Activated CD8-positive, alpha-beta T cell treated with anti-CD3 and anti-CD28 coated beads for 36 hours (primary cell): ENCODE measurements at places on chromosomes 3 and 15. TPM values are rescaled to one million over a fixed set of nuclear protein-coding genes. Genes with fewer than 3 reads are reported as not detected.

DNA sequence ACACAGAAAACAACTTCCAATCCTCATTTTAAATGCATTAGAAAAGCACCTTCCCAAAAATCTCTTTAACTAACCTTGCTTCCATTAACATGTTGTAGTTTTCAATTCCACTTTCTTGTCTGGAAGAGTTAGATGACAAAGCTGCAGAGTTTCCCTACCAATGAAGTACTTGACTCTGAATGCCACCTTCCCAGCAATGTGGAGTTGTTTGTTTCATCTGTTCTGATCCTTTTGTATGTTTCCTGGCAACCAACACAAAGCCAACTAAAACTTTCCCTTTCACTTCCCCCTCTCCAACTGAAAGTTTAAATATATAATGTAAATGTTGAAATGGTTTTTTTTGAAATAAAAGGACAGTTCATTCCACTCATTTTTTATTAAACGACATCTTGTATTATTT lies at the start of gene WDR49:
Gene WDR49, minus strand, starts transcription at position 183 of the 400 bp plus-strand sequence. CDS start 517 bp downstream, outside the sequence.
- no peak within 1 kb of the TSS for H3K27ac ChIP-seq
- peaks cover 8% of the 10 kb centered on the region for H3K4me1 ChIP-seq
- H3K4me3 ChIP-seq = no peak within 1 kb of the TSS
- no peaks in the 10 kb centered on the region for H3K27me3 ChIP-seq
- H3K36me3 ChIP-seq = peaks cover 2% of the 10 kb centered on the region

DNA sequence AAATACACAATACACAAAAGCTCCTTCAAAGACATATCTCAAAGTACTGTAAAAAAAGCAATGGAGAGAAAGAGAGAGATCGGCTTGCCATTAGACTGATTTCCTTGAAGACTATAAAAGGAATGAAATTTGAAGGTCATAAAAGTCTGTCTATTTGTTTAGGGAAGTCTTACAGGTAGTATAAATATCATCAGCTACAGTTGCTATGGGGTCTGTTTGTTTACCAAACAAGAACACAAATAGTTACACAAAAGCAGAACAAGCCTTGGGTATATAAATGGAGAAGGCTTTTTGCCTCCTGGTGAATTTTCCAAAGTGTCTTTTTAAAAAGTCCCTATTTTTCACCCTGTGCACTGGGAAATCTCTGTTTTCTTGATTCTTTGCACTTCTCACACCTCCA lies 552.3 kb downstream of the FOXP1 start:
- peaks cover 84% of the 10 kb centered on the region for H3K4me1 ChIP-seq
- H3K4me3 ChIP-seq = no peak overlapping the region
- H3K36me3 ChIP-seq = peaks cover 82% of the 10 kb centered on the region
- H3K27me3 ChIP-seq = no peaks in the 10 kb centered on the region
- DNase-seq = no peak

- no peak overlapping the region for H3K4me3 ChIP-seq
- H3K27ac ChIP-seq = no peak overlapping the region
- H3K27me3 ChIP-seq = peaks cover 9% of the 10 kb centered on the region
- no peak for DNase-seq
- no peaks in the 10 kb centered on the region for H3K36me3 ChIP-seq
Measured at GRCh38 chr3:13661121-13661520, 112.2 kb downstream of the FBLN2 start.

- H3K27ac ChIP-seq = peak overlapping the region; percentile 84
- DNase-seq = no peak
- H3K27me3 ChIP-seq = no peaks in the 10 kb centered on the region
- no peak overlapping the region for H3K4me3 ChIP-seq
- H3K4me1 ChIP-seq = peaks cover 77% of the 10 kb centered on the region
Measured at GRCh38 chr3:141542202-141542969, 55.6 kb downstream of the RASA2 start.

DNA sequence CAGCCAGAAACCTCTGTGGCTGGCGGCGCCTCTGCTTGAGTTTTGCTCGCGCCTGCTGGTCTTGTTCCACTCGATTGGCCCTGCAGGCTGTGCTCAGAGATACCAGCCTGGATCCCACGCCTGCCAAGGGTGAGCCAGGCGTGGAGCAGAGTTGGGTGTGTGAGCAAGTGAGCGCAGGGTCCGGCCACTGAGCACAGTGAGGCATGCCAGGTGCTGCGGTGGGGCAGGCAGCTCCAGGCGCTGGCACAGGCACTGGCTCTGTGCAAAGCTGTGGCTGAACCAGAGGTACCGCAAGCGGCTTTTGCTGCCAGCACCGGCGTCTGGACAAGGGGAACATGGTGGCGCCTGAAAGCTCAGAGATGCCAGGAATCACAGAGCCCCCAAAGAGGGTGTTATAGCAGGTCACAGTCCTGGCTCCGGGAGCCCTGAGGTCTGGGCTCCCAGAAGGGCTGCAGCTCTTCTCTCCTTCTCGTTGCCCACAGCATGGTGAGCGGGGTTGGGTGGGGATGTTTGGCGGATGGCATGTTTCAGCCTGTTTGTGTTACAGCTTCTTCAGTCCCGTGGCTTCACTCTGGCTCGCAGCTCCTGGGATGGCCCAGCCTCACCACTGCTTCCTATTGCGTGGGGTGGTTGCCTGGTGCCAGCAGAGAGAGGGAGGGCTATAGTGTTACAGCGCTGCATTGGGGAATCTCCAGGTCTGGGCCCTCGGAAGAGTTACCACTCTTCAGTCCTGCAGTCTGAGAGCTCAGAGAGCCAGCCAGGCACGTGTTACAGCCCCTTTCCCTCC lies 73.9 kb downstream of the NR1D2 start:
- H3K4me3 ChIP-seq = no peak overlapping the region
- H3K27ac ChIP-seq = no peak overlapping the region
- H3K36me3 ChIP-seq = no peaks in the 10 kb centered on the region

GRCh38 chr15:89199746-89200145 lies 21.6 kb downstream of the RLBP1 start:
- H3K36me3 ChIP-seq = peaks cover 10% of the 10 kb centered on the region
- no peak overlapping the region for H3K4me3 ChIP-seq
- no peaks in the 10 kb centered on the region for H3K27me3 ChIP-seq
- peaks cover 27% of the 10 kb centered on the region for H3K4me1 ChIP-seq
- no peak for DNase-seq
- no peak overlapping the region for H3K27ac ChIP-seq

GRCh38 chr3:125048282-125048681 lies 7.5 kb downstream of the HEG1 start:
- DNase-seq = no peak
- H3K27me3 ChIP-seq = no peaks in the 10 kb centered on the region
- peaks cover 27% of the 10 kb centered on the region for H3K4me1 ChIP-seq
- H3K27ac ChIP-seq = no peak overlapping the region
- peaks cover 15% of the 10 kb centered on the region for H3K36me3 ChIP-seq
- H3K4me3 ChIP-seq = no peak overlapping the region

DNA sequence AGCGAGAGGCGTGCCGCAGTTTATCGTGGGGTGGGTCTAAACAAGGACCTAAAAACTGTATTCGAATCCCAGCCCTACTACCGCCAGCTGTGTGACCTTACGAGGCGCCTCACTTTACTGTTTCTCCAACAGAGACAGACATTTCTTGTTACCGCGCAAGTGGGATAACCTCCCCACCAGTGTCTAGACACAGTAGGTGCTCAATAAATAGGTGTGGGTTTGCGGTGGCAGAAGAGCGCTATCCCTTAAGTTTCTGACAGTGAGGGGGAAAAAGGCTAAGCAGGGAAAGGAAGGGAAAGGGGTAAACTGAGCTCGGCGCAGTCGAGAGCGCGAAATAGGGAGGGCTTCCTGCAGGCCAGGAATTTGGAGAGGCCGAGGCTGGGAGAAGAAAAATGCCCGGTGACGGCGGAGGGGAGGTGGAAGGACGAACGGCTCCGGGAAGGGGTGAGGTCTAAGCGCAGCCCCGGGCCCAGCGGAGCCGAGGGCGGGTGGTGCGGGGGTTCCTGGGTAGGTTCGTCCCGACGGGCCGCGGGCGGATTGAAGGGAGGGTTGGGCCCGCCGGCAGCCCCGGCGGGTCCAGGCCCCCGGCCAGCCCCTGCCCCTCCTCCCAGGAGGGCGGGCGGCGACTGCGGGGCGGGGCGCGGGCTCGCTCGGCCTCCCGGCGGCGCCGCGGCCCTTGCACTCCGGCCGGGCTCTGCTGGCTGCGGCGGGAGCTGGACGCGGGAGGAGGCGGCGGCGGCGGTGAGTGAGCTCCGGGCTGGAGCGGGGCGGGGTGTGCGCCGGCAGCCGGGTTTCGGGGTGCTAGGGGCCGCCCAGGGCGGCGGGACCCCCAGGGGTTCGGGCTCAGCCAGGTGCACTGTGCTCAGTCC lies at the start of gene CGNL1:
Gene CGNL1, plus strand, starts transcription at position 679 of the 869 bp plus-strand sequence. CDS start 61,495 bp downstream, outside the sequence.
- H3K36me3 ChIP-seq = no peaks in the 10 kb centered on the region
- no peak for DNase-seq
- H3K4me1 ChIP-seq = peaks cover 10% of the 10 kb centered on the region
- H3K27me3 ChIP-seq = peaks cover 42% of the 10 kb centered on the region

DNA sequence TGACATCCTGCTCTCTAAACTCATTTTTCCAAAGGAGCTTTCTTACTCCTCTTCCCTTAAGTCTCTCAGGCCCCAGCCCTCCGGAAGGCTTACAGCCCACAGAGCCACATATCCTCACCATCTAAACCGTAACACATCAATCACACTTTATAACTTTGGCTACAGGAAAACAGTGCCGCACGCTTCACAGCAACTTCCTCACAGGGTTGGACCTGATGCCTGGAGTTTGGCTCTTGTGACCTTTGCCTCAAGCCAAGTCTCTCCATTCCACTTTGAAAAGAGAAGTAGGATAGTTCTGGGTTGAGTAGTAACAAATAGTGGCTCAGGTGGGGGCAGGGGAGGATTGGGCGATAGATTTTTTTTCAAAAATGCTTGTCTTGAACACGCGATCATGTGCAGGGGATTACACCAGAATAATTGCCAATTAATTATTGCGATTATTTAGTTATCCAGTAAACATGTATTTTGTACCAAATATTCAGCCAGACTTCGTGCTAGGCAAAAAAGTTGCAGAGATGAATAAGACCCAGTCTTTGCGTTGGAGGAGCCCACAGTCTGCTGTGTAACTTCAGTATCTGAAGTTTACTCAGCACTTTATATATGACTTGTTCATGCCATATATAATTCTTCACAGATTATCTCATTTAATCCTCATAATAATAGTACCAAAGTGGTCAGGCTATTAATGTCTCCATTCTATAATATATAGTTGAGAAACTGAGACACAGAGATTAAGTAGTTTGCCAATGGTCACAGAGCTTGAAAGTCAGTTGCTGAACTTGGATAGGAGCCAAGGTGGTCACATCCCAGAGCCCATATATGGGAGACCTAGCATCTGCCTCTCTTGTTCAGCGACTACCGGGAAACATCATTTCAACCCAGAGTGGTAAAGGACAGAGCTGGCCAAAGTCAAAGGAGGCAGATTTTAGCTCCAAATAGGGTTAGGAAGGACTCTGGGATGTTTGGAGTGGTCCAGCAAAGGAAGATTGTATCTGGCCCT lies 2.4 kb upstream of the ETV5 start:
- no peak for DNase-seq
- H3K4me1 ChIP-seq = peaks cover 31% of the 10 kb centered on the region
- H3K27me3 ChIP-seq = peaks cover 79% of the 10 kb centered on the region
- no peak overlapping the region for H3K4me3 ChIP-seq
- no peaks in the 10 kb centered on the region for H3K36me3 ChIP-seq

DNA sequence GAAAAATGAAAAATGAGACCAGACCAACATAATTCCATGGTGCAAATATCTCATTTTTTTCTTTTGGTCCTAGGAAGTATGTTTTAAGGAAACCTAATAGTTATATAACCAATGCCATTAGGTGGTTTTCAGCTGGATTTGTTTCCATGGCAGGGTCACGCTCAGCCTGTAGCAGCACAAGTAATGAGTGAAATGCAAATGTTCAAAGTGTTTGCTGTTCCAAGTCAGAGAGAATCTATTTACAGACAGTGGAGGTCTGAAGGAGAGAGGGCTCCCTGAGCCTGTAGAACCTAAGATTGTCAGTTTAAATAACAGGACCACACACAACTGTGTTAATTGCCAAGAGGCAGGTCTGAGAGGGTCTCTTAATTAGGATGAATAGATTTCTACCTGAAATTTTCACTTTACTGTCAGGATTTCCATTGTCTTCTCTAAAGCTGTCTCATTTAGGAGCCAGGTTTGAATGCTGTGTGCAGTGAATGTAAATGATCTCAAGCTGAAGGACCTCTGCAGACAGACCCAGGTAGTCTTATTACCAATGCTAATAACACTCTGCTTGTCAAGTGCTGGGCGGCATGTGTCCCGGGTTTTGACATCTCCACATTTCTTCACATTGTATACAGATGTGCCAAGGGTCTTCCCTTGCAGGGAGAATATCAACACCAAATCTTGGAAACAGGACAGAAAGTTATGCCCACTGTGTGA lies 317.3 kb upstream of the NECTIN3 start:
- no peak overlapping the region for H3K27ac ChIP-seq
- H3K4me3 ChIP-seq = no peak overlapping the region
- no peak for DNase-seq
- H3K36me3 ChIP-seq = no peaks in the 10 kb centered on the region
- peaks cover 1% of the 10 kb centered on the region for H3K27me3 ChIP-seq

DNA sequence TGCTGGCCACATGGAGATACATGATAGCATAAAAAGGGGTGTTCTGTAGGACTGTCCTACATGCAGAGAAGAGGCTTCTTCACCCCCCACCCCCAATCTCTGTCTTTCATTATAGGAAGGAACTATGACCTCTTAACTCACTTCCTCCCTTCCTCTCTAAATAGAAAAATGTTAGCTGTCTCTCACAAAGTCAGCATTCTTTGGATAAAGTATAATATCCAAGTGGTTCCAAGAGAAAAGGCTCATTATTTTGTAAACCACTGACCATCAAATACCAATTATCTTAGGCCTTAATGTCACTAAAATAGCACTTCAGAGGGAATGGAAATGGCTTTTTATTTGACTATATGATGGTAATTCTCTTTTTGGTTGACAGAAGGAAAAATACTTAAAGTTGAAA lies 95.3 kb upstream of the SLC2A2 start:
- no peak overlapping the region for H3K4me3 ChIP-seq
- DNase-seq = no peak
- peaks cover 71% of the 10 kb centered on the region for H3K36me3 ChIP-seq
- no peaks in the 10 kb centered on the region for H3K27me3 ChIP-seq
- peaks cover 2% of the 10 kb centered on the region for H3K4me1 ChIP-seq
- no peak overlapping the region for H3K27ac ChIP-seq

DNA sequence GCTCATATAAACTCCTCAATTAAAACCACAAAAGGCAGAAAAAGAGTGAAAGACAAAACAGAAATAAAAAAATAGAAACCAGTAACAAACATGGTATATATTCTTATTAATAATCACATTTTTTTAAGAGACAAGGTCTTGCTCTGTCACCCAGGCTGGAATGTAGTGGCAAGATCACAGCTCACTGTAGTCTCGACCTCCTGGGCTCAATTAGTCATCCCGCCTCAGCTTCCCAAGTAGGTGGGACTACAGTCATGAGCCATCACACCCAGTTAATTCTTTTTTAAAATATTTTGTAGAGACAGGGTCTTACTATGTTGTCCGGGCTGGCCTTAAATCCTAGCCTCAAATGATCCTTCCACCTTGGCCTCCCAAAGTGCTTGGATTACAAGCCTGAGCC lies 37.1 kb downstream of the FAM240A start:
- no peak overlapping the region for H3K4me3 ChIP-seq
- no peak overlapping the region for H3K27ac ChIP-seq
- peaks cover 14% of the 10 kb centered on the region for H3K27me3 ChIP-seq
- no peaks in the 10 kb centered on the region for H3K36me3 ChIP-seq
- no peaks in the 10 kb centered on the region for H3K4me1 ChIP-seq

OR5K2 gene
- not detected for total RNA-seq

GABRB3 gene
- 0.16 TPM for total RNA-seq

C2CD4A gene
- 1.0 TPM for total RNA-seq
